ENCODE measurements at places on chromosomes 5 and 9.

- DNase-seq = no peak
Measured at GRCh38 chr5:137867664-137868063, at the start of gene MYOT. TSS of gene MYOT (plus strand) at chr5:137867860. CDS start at chr5:137870652, 2,792 bp downstream.

GRCh38 chr5:40507095-40507494 is 172.6 kb upstream of the PTGER4 start:
- no peak for DNase-seq

- DNase-seq = no peak
Measured at GRCh38 chr9:134441227-134442084, 115.2 kb downstream of the RXRA start.

DNA sequence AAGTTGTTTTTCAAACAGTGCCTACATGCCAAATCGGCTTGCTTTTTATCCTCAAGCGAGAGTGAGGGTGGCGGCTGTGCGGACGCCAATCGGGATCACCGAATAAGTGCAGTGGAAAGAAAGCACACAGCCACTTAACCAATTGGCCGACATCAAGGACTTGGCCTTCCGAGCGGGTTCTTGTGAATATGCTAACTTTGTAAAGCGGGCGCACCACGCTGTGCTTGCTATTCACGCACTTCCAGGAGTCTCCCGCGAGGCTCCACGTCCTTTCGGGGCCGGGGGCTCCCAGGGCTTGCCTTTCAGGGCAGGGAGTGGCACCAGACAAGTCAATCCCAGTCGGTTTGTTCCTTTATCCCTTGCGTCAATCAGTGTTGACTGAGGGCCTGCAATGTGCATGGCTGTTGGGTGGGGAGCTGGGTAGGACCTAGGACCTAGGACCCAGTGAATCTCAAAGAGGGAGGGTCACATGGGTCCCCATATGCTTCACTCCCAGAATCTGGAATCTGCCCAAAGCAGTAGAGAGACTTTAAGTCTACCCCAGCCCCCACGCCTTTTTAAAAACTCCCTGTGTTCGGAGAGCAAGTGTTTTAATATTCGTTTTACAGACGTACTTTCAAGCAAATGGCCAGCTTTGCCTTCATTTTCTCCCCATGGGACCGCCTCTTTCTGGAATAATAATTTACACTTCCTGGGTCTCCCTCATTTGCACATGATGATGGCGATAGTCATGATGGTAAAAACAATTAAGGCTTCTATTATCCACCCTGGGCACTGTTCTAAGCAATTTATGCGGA is 2.0 kb upstream of the GCNT4 start:
- DNase-seq = no peak

DNA sequence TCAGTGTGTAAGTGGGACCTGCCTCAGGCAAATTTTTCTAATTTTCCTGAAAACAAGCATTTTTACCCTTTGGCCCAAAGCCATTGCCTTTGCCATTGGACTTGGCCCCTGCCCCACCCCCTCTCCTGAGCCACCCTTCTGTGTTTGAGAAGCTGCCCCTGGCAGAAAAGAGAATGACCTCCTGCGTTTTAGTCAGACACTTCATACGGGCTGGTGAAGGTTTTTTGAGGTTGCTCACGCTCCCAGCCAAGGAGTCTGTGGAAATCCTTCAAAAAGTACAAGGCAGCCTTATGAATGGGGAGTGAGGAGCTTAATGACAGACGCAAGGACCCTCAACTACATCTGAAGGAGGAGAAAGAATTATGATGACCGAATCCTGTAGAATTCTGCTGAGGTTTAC is 308.9 kb downstream of the SLIT3 start:
- DNase-seq = no peak

DNA sequence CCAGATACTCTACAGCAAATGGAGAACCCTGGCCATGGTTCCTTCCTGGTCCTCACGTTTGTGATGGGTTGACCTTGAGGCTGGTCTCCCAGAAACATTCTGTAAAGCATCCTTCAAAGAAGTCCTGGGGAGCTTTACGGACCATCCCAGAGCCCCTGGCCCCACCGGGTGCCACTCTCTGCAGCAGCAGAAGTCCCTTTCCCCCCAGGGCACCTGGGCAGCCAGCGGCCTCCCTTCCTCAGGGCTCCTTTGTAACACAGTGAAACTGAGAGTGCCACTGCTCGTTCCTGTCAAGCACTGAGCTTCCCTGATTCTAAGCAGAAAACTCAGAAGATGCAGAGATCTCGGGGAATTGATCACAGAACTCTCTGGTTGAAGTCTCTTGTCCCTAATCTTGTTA is 104.3 kb downstream of the ENTREP1 start:
- no peak for DNase-seq

GRCh38 chr5:39164016-39164415 is 55.3 kb downstream of the FYB1 start:
- DNase-seq = no peak

- no peak for DNase-seq
Measured at GRCh38 chr5:140106805-140107311, 7.1 kb upstream of the PURA start.

- DNase-seq = no peak
Measured at GRCh38 chr9:68547417-68547816, 6.7 kb upstream of the TMEM252 start.

DNA sequence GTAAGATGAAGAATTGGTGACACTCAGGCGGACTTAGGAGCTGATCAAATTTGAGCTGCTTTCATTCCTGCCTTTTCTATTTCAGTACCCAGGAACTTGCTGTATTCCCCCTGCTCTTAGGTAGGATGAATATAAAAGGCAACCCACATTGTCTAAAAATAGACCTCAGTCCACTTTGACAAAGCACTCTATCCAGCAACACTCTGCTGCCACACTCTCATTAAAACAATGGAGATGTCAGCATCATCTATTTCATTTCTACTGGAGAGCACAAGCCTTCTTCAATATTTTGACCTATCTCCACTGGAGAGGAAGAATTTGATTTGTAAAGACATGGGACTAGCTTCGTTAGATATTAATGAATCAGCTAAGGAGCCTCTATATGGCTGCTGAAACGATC is 468.4 kb downstream of the PTPRD start:
- DNase-seq = no peak

GRCh38 chr9:92980085-92980745 is 32.9 kb downstream of the FGD3 start:
- no peak for DNase-seq

- no peak for DNase-seq
Measured at GRCh38 chr5:34467436-34467835, 188.7 kb upstream of the RAI14 start.

DNA sequence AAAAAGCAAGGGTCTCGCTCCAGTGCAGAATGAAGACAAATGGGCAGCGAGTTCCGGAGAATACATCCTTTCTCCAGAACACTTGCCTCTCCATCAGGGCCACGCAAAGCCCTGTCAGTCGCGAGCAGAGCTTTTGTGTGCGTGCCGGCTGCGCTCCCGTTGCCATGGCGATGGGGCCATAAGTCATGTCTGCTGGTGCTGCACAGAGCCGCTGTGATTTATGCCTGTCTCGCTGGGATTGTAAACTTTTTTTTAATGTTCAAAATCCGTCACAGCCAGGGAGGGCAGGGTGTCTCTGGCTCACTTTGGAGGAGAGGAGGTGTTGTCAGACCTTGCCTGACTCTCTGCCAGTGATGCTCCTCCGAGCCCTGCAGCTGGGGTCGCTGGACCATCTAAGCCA is 272.7 kb downstream of the TRIM32 start:
- DNase-seq = no peak

- DNase-seq = no peak
Measured at GRCh38 chr9:85142496-85142911, 473.0 kb downstream of the NTRK2 start.

GRCh38 chr9:131266266-131267229 is 9.8 kb downstream of the FAM78A start:
- DNase-seq = no peak

GRCh38 chr5:39201781-39202596 is 17.4 kb downstream of the FYB1 start:
- DNase-seq = no peak

GRCh38 chr5:139677736-139678613 is 29.8 kb downstream of the CXXC5 start:
- no peak for DNase-seq

- no peak for DNase-seq
Measured at GRCh38 chr5:112064271-112064701, 307.3 kb upstream of the NREP start.

GRCh38 chr5:108606185-108606584 is 141.5 kb upstream of the FER start:
- DNase-seq = no peak

DNA sequence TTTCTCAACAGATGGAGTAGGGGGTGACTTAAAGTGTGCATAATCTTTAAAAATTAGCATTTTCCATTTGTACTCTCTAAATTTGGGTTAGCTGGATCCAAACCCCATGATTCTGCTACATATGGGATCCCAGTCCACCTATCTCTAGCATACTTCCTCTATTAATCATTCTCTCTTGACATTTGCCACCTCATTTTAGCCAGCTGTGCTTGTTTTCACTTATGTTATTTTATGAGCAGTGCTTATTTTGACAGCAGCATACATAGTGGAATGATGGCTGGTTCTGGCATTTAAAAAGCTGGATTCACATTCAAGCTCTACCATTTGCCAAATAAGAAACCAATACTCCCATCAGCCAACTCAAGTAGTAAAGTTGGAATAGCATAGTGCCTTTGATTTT is 22.5 kb upstream of the SNX18 start:
- no peak for DNase-seq

DNA sequence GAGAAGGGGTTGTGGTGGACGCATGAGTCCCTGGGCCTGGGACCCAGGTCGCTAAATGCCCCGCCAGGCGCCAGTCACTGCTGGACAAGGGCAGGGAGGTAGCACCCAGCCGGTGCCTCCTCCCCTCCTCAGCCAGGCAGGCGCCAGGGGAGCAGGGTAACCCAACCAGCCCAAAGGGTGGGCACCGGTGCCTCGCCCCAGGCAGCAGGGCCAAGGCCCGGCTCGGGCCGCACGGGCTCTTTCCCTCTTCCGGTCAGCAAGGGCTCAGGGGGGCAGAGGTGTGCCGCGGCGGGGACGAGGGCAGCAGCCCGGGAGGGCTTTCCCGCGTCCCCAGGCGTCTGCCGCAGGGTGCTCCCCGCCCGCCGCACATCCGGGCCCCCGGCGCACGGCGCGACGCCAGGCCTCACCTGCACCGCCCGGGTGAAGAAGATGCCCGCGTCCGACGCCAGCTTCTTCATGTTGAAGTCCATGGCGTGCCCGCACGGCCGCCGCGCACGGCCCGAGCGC is 393 bp downstream of the SH3GLB2 start:
- peak; percentile 18 for DNase-seq

- DNase-seq = no peak
Measured at GRCh38 chr5:127011153-127011552, 19.2 kb downstream of the MARCHF3 start.

GRCh38 chr5:179132586-179133355 is 72.6 kb downstream of the ZNF354C start:
- DNase-seq = no peak

GRCh38 chr5:92907938-92908606 is 672.9 kb downstream of the NR2F1-AS1 start:
- no peak for DNase-seq

DNA sequence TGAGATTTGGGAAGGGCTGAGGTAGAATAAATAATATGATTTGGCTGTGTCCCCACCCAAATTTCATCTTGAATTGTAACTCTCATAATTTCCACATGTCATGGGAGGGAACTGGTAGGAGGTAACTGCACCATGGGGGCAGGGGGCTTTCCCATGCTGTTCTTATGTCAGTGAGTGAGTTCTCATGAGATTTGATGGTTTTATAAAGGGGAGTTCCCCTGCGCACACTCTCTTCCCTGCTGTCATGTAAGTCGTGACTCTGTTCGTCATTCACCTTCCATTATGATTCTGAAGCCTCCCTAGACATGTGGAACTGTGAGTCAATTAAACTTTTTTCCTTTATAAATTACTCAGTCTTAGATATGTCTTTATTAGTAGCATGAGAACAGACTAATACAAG is 115.5 kb upstream of the STARD4 start:
- DNase-seq = no peak

GRCh38 chr9:136140966-136141365 is 22.3 kb upstream of the TMEM250 start:
- no peak for DNase-seq

DNA sequence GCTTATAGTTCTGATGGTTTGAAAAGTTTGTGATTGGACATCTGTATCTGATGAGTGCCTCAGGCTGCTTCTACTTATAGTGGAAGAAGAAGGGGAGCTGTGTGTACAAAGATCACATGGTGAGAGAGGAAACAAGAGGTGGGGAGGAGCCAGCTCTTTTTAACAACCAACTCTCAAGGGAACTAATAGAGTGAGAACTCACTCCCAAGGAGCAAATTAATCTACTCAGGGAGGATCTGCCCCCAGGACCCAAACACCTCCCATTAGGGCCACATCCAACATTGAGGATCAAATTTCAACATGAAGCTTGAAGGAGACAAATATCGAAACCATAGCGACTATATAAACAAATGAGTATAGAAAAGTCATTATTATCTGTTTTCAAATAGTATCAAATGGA is 64.7 kb upstream of the PRLR start:
- DNase-seq = no peak

DNA sequence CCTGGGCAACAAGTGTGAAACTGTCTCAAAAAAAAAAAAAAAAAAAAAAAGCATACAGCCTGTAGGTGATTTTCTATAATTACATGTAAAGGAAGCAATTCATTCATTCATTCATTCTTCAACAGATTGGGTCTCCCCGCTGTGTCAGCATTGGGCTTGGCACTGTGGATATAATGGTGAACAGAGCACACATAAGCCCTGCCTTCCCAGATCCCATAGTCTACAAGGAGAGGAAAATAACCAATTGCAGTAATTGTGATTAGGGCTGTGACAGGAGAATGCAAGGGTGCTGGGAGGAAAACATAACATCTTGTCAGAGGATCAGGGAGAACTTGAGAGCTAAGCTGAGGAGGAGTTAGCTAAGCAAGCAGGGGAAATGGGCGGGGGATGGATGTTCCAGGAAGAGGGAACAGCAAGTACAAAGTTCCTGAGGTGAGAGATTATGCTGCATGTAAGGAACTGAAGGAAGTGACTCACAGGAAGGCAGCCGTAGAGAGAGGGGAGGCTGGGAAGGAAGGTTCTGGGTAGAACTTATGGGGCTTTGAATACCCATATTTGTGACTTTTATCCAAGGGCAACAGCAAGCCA is 24.0 kb upstream of the KLF9 start:
- no peak for DNase-seq

DNA sequence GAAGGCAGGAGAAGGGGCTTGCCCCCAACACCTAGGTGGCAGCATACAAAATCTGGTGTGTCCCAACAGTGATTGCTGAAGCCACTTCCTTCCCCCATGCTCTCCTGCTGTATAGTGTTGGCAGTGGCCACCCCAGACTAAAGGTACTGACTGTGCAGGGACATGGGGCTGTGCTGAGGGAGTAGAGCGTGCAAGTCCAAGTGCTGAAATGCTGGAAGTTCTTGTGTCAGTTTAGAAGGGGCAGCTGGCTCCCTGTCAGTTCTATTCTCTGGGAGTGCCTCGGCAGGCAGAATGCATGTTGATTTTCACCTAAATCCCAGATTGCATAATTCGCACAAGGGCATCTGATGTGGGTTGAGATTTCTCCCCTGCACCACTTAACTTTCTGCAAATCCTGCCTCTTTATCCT is 68.6 kb downstream of the GDNF start:
- no peak for DNase-seq

Measured in stimulated activated CD8-positive, alpha-beta memory T cell treated with anti-CD3 and anti-CD28 coated beads, Interleukin-4, amount 100 ng/mL, for 4 hours (primary cell).